Kasumi-1 (cell line): ENCODE measurements at places on chromosomes 6 and 20.
A peak's percentile ranks its signal among the peaks of the same experiment; 100 is the strongest.

DNA sequence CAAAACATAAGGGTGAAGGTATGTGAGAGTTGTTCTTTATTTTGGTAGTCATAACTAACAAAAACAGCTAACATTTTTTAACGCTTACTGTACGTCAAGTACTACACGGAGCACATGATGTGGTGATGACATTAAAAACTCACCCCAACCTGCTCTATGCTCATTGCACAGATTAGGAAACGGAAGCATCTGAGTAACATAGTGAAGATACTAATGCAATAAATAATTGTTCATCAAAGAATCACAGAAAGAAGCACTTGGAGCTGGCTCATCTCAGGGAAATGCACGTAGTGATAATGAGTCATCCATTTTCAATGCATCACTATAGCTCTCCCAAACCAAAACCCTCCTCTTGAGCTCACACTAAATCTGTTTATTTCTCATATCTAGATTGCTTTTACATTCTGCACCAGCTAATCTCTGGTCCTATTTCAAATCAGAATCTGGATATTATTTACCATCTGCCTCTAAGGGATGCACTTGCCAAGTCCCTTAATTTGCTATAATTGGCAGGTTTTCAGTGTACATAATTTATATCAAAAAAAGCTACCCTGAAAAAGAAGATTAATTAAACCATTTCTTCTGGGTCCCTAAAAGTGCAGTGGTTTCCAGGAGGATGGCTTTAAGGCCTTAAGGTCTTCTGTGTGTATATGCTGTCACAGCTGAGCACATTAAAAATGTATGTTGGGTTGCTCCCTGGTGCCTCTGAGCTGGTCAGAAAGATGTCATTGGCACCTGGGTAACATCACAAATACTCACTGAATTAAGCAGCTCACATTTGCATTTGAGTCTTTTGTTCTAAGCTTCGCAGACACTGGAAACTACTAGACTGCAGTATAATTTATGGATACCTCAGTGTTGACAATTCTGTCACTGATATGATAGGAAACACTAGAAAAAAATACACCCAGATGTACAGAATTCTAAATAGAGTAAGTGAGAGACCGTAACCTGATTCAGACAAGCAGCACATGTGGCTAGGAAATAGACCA is 677.4 kb upstream of the CITED2 start:
- no peak for DNase-seq

GRCh38 chr20:20360464-20360863 is 7.4 kb upstream of the INSM1 start:
- peak; percentile 85 for DNase-seq

DNA sequence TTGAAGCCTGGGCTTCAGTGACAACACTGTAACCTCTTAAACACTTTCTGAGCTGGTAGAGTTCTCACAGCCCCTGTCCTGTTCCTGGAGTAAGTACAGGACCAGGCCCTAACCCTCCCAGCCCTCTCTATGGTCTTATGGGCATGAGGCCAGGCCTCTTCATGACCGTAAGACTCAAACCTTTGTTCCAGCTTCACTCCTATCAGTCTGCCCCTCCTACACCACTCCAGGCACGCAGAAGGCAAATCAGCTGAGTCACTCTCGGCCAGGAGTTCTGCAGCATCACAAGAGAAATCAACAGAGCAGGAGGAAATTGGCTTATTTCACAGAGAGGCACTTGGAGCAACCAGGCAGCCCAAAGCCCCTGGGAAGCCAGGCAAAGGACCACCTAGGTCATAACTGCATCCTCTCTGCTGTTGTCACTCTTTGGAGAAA is 25.3 kb upstream of the CHD6 start:
- no peak for DNase-seq

DNA sequence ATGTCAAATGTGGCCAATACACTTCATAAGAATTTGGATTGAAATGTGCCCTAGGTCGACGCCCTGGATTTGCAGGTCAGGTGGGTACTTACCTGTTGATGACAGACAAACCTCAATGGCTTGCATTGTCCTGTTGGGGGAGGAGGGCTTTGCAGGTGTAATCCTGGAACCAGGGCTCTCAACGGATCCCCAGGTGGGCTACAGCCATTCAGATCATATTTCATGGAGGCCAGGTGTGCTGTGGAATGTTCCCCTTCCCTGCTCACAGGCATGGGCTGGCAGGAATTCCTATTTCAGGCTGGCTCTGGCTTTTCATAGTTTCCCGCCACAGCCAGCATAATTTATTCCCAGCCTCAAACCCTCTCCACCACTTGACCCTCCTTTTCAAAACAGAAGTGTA is 254.7 kb downstream of the SMOC2 start:
- no peak for DNase-seq

GRCh38 chr6:62150048-62150663 is 135.9 kb downstream of the KHDRBS2 start:
- peak; percentile 64 for DNase-seq
